Activated CD8-positive, alpha-beta T cell treated with anti-CD3 and anti-CD28 coated beads for 36 hours (primary cell): ENCODE measurements at places on chromosomes 2 and 18. TPM values are rescaled to one million over a fixed set of nuclear protein-coding genes. Genes with fewer than 3 reads are reported as not detected.

DNA sequence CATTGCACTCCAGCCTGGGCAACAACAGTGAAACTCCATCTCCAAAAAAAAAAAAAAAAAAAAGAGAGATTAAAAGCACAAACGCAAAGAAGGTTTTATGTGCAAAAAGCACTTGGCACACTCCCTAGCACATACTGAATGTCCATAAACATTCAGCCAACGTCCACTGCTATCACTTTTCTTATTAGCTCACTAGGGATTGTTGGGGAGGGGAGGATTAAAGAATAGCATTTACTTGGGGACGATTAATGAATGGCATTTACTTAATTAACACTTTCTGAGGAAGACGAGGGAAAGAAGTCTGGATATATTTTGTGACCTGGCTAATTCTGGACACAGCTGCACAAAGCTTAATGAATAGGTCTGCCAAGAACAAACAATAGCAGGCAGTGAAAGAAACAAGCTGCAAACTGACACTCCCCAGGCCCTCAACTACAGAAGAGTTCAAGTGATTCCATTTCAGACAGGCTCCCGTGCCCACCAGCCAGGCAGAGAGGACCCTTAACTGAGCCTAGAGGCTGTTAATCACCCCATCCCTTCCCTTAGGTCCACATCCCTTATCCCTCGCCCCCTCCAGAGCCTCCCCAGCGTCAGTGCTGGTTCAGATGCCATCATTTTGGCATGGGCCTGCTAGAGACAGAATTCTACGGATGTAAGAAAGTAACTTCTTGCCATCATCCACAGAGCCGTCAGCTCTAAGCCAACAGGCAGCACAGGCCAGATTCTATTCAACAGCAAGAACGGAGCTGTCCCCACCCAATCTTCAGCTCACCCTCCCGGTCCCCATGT lies 7.4 kb downstream of the CYB5A start:
- no peak for DNase-seq
- H3K4me1 ChIP-seq = peaks cover 30% of the 10 kb centered on the region
- H3K27me3 ChIP-seq = no peaks in the 10 kb centered on the region
- no peak overlapping the region for H3K27ac ChIP-seq

DNA sequence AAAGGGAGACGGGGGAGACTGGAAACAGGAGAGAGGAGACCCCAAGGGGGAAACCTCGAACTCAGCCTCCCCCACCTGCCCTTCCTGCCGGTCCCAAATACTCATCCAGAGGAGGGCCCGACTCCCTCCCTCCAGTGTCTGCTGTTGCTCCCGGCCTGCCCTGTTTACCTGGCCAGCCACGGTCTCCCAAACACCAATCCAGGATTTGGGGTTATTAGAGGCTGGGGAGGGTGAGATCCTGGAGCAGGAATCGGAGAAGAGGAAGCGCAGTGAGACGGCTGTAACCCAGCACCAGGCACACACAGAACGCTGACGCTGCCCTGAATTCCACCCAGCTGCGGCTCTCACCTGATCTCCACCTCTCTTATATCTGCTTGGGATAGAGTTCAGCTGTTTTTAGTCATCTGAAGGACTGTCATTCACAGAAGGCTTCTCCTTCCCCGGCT lies 213.0 kb downstream of the TNS1 start:
- H3K4me1 ChIP-seq = peaks cover 11% of the 10 kb centered on the region
- H3K27me3 ChIP-seq = no peaks in the 10 kb centered on the region
- peak overlapping the region; percentile 50 for H3K27ac ChIP-seq
- H3K36me3 ChIP-seq = no peaks in the 10 kb centered on the region
- H3K4me3 ChIP-seq = peak overlapping the region; percentile 74
- no peak for DNase-seq

DNA sequence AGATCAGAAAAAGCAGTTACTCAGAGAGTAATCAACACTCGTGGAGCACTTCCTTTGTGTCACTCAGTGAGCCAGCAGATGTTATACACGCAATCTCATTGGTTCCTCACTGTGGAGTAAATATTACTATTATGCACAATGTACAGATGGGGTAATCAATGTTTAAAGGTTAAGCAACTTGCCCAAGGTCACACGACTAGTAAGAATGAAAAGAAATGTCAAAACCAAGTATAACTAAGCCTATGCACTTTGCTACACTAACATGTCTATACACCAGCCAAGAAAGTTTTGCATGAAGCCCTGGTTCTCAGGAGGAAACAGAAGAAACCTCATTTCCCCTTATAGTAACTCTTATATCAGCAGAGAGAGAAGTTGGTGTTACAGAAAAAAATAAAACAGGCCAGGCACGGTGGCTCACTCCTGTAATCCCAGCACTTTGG lies 5.4 kb downstream of the METTL21A start:
- peak overlapping the region; percentile 56 for H3K27ac ChIP-seq
- H3K27me3 ChIP-seq = no peaks in the 10 kb centered on the region
- peaks cover 44% of the 10 kb centered on the region for H3K4me1 ChIP-seq
- DNase-seq = no peak

GRCh38 chr2:80573950-80574349 lies 269.4 kb upstream of the LRRTM1 start:
- H3K4me3 ChIP-seq = no peak overlapping the region
- no peaks in the 10 kb centered on the region for H3K4me1 ChIP-seq
- H3K36me3 ChIP-seq = no peaks in the 10 kb centered on the region
- DNase-seq = no peak
- H3K27me3 ChIP-seq = no peaks in the 10 kb centered on the region

DNA sequence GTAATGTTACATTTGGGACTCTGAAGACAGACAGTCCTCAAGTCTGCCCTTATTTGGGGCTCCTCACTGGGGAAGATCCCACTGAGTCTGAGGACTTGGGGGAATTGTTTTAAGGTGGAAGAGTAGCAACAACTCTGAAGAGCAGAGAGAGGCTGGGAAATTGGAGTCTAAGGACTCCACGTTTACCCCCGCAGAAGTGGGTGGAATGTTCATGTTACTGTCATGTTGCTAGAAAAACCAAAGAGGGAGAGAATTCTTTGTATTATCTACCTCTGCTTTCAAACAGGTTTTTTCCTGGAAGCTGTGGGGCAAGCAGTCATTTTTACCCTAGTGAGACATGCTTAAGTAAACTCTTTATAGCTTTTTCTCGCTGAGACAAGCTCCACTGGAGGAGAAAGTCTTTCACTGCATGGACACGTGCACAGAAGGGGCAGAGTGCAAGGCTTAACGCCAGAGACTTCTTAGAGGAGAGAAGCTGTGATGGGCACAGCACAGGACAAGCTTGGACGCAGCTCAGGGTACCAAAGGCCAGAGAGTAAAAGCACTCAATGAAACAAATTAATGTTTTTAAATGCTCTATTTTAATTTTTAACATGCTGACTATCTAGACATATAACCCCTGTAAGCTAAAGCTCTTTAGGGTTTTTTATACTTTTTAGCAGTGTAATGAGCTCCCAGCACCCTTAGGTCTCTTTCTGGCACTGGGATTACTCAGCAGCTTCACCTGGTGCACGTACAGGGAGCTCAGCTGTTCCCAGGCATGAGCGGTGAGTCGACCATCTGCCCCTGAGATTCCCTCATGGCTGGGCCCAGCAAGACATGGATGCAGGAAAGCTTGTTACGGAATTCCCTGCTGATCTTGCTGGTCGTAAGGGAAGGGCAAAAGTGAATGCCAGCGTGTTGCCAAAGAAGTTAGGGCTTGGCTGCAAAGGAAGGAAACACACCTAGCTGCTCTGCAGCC lies 54.5 kb upstream of the BIN1 start:
- DNase-seq = no peak
- H3K4me1 ChIP-seq = no peaks in the 10 kb centered on the region
- no peak overlapping the region for H3K4me3 ChIP-seq
- no peak overlapping the region for H3K27ac ChIP-seq

DNA sequence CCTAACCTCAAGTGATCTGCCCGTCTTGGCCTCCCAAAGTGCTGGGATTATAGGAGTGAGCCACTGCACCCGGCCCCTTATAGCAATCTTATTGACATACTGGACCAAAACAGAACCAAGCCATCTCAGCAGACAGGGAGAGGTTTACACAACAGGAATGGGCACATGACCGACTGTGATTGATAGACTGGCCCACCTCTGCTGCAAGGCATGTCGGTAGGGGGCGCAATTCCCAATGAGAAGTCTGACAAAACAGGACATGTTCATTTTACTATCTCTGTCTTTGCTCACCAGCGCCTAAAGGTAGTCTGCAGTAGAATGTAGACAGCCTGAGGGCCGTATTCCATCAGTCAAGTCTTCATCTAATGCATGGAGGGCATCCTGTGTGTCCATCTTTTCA lies 2.0 kb downstream of the LYPD6B start:
- H3K4me1 ChIP-seq = no peaks in the 10 kb centered on the region
- H3K27ac ChIP-seq = no peak overlapping the region
- H3K4me3 ChIP-seq = no peak overlapping the region
- no peaks in the 10 kb centered on the region for H3K36me3 ChIP-seq

MDH1B gene
- 0.56 TPM for total RNA-seq

UGT1A3 gene
- not detected for total RNA-seq

LRRC30 gene
- not detected for total RNA-seq

HRH4 gene
- total RNA-seq = not detected

LRRTM1 gene
- not detected for total RNA-seq
